SW480 (cell line): ENCODE measurements at places on chromosomes 5 and 9.

DNA sequence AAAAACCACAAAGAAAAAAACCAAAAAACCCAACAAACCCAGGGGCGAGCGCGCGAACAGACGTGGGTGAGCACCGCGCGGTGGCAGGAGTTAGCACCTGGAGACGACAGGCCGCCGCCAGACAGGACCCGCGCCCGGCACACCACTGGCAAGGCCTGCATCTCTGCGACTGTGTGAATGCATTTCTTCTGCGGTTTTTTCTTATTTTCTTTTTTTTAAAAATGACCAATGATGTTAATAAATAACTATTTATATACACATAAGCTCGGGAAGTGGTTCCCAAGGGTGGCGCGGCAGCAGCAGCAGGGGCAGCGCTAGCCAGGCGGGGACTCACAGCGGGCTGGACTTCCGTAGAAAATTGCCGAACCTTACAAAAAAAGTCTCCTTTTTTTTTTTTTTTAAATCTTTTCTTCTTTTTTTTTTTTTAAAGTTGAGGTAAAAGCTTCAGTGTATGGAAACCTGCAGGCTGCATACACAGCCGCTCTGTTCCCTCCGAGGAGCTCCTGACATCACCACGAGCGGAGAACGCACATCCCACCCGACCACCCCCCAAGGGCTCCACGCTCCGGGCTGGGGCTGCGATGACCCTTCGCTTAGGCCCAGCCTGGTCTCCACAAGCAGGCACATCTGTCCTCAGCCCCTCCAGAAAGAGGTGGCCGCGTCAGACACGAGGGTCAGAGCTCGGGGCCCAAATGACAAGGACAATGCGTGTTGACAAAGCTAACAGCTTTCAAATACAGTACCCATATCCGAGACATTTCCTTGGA is 7.4 kb downstream of the BRD3OS start:
- DNase-seq, result no peak

DNA sequence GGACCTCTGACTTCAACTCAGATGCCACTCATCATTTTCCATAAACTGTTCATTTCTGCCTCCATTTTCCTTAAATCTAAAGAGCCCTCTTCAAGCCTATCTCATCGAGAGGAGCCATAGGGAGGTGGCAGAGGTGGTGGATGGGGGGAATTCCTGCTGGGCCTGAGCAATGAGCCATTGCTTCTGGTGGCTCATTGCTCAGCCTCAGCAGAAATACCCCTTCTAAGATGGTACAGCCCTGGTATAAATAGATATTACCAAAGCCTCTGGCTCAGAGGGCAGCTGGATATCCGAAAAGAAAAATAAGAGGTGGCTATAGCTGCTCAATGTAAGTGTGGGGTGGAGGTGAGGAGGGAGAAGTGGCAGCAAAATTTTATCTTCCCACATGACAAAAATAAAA is 313.5 kb downstream of the CAAP1 start:
- DNase-seq, result no peak

DNA sequence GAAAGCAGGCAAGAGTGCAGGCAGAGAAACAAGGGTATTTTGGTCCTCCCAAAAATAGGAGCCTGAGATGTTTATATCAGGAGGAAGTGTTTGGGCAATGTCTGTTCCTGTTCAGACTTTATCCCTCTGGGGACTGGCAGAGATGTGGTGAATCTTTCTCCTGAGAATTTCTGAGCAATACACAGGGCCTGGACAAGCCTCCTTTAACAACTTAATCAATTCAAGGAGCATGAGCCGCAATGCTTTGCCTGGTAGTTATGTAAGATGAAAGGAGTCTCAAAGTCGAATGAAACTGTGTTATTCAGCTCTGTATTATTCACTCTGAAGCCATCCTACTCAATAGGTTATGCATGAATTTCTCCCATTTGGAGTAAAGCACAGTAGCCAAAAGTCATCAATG is 365.6 kb downstream of the MAN2A1 start:
- DNase-seq, result no peak

- no peak for DNase-seq
Observed at GRCh38 chr5:29654954-29655353, 1538.5 kb upstream of the CDH6 start.

DNA sequence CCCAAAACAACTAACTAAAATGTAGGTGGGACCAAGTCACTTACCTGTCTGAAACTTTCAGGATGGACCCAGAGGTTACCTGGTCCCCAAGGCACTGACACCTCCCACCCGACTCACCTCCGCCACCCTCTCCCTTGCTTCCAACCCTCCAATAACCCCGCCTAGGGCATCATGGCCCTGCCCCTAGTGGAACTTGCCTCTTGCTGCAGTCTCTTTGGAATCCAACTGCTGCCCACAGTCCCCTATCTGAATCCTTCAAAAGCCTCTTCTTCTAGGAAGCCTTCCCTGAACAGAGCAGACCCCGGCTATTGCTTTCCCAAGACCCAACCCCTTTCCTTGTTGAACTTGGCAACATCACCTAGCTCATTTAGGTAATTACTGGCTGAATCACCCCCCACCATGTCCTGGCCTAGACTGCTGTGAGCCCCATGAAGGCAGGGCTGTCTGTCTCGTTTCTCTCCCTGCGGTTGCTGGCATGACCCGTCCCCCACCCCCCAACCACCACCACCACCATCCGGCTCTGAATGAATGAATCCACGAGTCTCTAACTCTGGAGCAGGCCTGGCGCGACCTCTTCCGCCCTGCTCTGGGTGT is 9.4 kb downstream of the CRB2 start:
- DNase-seq, result no peak

GRCh38 chr5:100761192-100761591 is 141.9 kb downstream of the ST8SIA4 start:
- no peak for DNase-seq

GRCh38 chr9:83934569-83935275 is 13.5 kb upstream of the KIF27 start:
- DNase-seq, result no peak

GRCh38 chr9:20032413-20033006 is 243.7 kb upstream of the SLC24A2 start:
- DNase-seq, result no peak
